ENCODE measurements at places on chromosomes 16 and 17.
A peak's percentile ranks its signal among the peaks of the same experiment; 100 is the strongest.

DNA sequence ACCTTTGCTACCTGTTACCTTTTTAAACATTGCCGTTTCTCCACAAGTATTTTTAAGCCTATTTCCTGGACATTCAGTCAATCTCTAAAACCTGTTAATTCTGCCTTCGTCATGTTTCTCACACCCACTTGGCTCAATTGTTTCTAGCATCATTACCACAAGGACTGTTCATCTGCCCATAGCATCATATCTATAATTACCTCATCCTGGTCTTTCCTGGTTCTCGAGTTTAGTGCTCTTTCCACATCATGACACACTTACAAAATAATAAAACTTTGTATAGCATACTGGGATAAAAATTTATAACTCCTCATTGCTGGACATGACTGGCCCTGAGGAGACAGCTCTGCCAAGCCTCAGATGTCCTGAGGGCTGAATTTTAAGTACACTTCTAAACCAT is 104.8 kb downstream of the CYB561 start:
- DNase-seq = no peak

GRCh38 chr17:77487677-77488530 is 347.1 kb downstream of the SEC14L1 start:
- DNase-seq = no peak

GRCh38 chr16:88734361-88734728 is 28.0 kb downstream of the CTU2 start:
- DNase-seq = no peak

DNA sequence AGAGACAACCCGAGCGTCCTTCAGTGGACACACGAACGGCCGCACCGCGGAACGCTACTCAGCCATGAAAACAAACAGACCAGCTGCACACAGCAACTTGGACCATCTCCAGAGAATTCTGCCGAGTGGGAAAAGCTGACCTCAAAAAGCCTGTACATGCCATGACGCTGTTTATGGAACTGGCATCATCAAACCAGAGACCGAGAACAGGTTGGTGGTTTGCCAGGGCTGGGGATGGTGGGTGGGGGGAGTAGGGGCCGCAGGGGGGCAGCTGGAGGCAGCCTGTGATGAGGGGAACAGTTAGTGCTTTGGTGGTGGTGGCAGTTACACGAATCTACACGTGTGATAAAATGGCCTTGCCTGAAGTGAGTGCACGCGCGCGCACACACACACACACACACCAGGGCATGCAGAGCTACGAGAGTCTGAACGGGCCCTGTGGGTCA is 169.8 kb downstream of the LAT start:
- DNase-seq = no peak

DNA sequence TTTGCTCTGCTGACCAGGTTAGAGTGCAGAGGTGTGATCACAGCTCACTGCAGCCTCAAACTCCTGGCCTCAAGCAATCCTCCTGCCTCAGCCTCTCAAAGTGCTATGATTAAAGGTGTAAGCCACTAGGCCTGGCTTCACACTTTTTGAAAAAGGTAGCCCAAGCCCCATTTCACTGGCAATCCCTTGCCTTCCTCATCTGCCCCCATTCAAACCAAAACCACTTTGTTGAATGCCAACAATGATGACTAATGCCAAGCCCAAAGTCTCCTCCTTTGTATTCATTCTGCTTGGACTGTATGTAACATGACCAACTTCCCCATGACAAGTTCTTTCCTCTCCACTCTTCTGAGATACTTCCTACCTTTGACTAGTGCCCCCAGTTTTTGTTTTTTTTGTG is 33.1 kb downstream of the N4BP1 start:
- DNase-seq = no peak

DNA sequence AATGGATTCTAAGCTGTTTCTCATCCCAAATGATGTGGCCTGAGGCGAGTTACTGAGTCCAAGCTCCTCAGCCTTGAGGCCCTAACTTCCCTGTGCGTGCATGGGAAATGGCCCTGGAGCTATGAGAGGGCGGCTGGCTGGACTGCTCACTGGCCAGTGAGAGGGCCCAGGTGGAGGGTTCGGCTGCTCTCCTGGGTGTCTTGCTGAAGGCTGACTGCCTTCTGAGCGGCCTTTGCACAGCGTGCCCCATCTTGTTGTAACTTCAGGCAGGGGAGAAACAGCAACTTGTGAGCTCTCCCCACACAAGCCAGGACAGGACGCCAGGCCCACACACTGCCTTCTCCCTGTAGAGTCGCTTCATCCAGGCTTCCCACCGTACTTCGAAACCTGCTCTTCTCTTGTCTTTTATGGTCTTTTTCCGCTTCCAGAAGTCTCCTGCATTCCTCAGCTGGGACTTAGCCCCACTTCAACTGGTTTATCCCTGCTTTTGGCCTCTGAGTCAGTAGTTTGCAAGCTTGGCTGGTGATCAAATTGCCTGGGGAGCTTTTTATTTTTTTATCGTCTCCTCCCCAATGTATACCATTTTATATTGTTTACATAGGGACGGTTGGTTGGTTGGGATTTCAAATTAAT is 13.3 kb downstream of the CDH3 start:
- DNase-seq = no peak

GRCh38 chr17:82507631-82508175 is 11.8 kb upstream of the FOXK2 start:
- DNase-seq = no peak

GRCh38 chr17:5035315-5035714 is at the start of gene SLC52A1:
Gene SLC52A1, minus strand, starts transcription at chr17:5035426. Its CDS starts 820 bp downstream, at chr17:5034606.
- DNase-seq = no peak

- DNase-seq = no peak
Observed at GRCh38 chr16:74825016-74825415, 50.4 kb upstream of the FA2H start.

- no peak for DNase-seq
Observed at GRCh38 chr16:68065716-68066305, 19.4 kb upstream of the NFATC3 start.

DNA sequence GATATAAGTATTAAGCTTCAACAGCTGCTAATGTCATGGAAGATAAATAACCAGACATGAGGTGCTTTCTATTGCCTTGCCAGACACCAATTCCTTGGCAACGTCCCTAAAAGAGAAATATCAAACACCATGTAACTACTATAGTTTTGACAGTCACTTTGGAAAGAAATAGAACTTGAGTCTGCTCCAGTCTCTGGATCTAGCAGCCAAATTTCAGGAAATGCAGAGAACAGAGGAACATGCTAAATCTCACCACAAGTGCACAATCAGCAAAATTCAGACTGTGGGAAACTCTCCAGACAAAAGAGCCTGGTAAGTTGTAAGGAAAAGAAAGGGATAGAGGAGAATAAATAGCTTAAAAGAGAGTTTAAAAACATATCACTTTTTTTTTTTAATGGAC is 28.4 kb upstream of the TANC2 start:
- DNase-seq = no peak

DNA sequence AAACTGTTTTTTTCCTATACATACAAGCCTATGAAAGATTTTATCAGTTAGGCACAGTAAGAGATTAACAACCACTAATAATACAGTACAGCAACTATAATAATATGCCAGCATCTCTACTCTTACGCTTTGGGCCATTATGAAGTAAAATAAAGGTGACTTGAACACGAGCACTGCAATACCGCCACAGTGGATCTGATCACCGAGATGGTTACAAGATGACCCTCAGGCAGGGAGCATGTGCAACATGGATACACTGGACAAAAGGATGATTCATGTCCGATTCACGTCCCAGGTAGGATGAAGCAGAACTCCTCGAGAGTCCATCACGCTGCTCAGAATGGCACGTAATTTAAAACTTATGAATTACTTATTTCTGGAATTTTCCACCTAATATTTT is 10.5 kb downstream of the PELP1 start:
- no peak for DNase-seq

DNA sequence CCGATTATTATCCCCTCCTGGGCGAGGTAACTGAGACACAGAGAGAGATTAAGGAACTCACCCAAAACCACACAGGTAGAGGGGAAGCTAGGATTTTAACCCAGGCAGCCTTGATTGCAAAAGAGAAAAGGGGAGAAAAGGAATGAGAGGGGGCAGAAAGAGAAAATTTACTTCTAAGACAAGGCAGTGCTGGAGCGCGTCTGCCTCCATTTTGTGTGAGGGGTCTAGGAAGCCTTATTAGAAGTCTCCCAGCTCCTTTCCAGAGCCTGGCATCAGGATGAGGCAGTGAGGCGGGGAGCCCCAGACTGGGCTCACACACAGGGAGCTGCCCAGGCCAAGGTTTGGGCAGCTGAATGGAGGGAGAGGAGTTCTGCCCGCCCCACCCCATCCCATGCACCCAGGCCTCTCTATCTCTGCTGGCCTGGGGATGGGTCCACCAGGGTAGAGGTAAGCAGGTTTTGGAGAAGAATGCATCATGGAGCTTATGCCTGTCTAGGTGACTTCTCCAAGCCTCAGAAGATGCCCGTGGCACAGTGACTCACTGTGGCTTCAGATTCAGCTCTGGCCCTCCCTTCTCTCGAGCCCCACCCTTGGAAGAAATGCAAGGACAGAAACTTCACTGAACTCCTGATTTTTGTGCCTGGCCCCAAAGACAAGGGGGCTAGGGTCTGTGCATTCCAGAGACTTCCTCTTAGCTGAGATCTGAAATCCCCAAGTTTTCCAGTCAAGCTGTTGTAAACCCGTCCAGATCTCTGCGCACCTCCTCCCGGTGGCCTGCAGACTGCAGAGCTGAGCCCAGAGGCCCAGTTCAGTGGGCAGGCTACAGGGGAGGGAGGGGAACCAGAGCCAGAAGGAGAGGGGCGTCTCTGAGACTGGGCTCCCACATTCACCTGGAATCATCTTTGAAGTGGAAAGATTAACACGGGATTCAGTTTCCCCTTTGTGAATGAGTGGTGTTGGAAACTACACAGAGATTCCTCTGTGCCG is 95.1 kb upstream of the CDH5 start:
- no peak for DNase-seq

- DNase-seq = no peak
Observed at GRCh38 chr17:42034059-42034458, 14.2 kb downstream of the NKIRAS2 start.

DNA sequence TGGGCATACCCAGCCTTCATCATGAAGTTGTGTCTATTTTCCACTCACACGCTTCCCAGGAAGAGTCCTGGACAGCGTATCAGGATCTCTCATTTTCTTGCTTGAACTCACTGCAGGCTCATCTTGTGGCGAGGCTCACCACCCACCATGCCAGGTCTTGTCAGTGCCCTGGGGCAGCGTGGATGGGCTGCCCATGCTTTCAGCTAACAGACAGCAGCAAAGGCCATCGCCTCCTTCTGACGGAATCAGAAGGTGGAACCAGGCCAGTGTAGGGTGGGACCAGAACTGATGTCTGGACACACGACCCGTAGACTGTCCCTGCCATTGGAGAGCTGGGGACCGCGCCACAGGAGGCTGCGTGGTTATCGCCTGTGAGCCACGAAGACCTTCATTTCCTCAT is 169.4 kb downstream of the FOXL1 start:
- no peak for DNase-seq

DNA sequence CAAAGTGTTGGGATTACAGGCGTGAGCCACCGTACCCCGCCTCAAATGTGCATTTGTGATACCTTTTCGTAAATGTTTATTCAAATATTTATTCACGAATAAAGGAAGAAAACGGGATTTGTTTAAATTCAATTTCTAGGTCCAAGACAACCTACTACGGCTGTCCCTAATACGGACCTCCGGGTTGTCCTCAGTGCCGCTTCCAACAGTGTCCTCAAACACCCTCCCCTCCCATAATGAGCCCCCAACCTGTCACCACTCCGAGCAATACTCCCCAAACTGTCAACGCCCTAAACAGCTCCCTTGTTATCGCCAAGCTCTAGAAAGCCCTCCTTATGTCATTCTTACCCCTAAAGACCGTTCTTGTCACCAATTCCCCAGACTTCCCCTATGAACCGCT is 539 bp upstream of the GABARAPL2 start:
- no peak for DNase-seq

DNA sequence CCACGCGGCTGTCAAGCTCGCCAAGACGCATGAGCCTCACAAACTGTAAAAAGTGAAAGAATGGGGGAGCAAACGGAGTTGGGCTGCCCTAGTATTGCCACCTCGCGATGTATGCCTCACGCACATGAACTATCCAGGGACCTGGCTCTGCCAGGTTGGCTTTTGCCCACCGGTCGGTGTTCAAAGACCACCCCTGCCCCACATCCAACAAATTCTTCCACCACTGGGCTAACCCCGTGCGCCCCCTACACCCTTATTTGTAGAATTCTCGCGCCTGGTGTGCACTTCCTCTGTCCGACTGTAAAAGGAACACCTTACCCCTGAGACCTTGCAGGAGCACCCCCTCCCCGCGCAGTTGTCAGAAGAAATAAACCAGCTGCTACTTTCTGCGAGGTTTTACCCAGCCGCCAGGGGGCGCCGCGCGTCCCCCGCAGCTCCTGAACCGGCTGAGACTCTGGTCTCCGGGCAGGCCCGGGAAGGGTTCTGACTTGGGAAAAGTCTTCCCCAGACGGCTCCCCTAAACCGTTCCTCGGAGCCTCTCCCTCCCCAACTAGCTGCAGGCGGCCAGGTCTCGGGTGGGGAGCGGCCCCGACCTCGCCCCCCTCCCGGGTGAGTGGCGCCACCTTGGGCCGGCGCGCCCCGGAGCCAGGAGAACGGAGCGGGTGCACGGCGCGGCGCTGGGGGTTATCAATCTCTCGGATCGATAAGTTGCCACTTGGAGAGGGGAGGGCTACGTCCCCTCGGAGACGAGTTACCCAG is 1.7 kb upstream of the ZNF423 start:
- peak; percentile 43 for DNase-seq

DNA sequence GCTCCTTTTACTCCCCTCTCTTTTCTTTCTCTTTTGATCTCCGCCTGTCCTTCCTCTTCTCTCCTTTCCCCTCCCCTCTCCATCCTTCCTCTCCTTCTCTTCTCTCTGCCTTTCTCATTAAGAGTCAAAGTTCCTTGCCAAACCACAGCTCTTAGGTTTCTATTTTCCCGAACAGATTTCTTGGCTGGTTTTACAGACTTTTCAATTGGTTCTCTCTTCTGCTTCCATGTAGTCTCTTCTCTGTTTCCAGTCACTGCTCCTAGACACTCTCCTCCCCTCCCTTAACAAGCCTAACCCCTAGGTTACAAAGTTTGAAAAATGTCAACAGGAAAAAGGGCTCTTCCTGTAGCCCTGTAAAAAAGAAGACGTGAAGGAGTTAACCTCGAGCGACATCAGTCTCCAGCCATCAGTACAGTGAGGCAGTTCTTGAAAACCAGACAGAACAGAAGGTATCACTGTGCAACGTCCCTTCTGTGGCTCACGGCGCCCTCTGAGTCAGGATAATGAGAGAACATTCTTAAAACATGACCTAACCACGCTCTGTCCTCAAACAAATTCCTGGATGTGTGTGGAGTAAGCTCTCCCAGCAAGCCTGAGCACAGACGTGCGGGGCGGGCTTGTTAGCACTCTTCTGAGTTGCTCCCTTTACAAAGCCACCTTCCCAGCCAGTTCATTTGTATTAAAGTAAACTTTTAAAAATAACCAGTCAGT is 11.6 kb upstream of the MARCHF10 start:
- DNase-seq = no peak

GRCh38 chr17:7183433-7184090 is 4.4 kb upstream of the ASGR1 start:
- no peak for DNase-seq

GRCh38 chr17:16880121-16880842 is 91.6 kb downstream of the TNFRSF13B start:
- DNase-seq = no peak
